ENCODE measurements at places on chromosomes 2 and 18.

DNA sequence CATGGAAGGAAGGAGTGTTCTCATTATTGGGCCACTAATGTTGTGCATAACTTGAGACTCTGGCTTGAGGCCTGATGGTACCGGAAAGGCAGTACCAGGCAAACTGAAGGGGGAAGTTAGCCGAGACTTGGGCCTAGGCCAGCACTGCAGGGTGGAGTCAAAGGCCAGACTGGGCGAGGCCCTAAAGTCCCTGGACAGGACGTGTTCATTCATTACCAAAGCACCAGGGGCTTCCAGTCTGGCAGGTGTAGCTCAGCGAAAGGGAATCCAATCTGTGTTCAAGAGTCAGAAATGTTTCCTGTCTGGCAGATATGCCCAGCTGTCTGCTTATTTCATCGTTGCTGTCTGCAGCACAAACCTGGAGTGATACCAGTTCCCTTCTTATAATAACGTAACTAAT, 4.7 kb upstream of the ITSN2 start:
- DNase-seq, result peak; percentile 65

DNA sequence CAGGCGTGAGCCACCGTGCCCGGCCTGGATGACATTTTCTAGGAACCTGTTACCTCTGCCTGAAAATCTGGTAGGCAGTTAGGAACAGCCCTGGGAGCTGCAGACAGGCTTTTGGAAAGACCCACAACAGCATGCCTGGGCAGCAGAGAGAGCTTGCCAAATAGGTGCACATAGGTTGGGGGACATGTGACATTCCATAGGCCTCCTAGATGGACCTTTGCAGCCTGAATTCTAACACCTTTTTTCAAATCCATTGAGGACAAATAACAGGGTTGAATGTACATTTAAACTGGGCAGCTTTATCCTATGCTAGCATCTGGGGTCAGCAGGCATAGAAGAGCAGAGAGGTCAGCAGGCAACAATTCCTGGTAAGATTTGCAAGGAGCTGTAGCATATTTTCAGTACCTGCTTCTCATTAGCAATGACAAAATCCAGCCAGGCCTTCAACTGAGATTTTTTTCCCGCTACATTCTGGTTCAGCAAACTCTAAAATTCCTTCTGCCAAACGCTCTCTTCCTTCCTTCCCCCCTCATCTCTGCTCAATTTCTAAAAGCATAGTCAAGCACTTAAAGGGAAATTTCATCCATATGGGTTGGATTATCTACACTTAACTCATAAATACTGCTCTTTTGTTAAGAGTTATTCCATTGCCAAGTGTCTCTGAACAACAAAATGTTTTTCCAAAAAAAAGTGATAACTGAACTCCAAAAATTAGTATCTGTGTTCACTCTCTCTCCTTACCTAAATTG, 75.2 kb downstream of the SOWAHC start:
- no peak for DNase-seq

- no peak for DNase-seq
Observed at GRCh38 chr2:56315376-56315775, 131.6 kb downstream of the CCDC85A start.

DNA sequence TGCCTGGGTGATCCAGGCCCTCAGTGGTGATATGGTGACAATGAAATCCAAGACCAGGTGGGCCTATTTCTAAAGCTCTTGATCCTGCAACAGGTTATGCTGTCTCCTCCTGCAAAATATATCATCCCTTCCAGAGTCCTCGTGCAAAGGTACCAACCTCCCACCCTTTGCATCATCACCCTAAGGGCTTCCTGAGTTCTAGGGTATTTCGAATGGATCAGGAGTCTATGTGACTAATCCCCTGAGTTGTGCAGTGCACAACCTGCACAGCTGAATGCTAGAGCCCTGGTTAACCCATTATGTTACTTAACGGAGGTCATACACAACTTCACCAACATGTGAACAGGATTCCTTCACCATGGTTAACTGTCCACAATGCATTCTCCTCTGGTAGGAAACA, 13.4 kb upstream of the NPAS2 start:
- no peak for DNase-seq

DNA sequence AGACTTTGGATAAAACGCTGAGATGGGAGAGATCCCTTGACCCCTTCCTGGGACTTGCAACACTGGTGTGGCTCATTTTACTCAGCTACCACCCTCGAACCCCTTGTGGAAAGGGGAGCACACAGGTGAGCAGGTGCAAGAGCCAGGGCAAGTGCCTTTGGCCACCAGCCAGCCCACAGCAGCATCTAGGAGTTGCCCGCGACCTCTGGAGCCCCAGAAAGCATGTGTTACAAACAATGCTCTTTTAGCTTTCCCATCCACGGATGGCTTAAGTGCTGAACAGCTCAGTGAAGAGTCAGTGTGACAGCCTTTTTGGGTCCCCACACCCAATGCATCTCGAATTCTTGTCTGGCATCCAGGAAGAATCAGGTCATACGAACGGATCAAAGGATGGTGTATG, 197.8 kb downstream of the MEMO1 start:
- DNase-seq, result no peak

DNA sequence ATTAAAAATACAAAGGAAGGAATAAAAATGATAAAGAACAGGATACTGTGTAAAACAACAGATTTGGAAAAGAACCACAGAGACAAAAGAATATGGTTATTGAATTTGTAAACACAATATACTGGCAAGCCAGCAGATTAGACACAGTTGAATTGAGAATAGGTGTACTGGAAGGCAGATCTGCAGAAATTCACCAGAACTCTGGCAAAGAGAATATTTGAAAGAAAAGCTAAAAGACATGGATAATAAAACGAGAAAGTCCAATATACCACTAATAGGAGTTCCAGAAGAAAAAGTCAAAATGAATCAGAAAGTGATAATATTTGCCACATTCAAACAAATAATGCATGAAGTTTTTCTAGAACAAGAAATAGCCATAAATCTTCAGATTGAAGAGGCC, 11.9 kb upstream of the NEURL3 start:
- no peak for DNase-seq

DNA sequence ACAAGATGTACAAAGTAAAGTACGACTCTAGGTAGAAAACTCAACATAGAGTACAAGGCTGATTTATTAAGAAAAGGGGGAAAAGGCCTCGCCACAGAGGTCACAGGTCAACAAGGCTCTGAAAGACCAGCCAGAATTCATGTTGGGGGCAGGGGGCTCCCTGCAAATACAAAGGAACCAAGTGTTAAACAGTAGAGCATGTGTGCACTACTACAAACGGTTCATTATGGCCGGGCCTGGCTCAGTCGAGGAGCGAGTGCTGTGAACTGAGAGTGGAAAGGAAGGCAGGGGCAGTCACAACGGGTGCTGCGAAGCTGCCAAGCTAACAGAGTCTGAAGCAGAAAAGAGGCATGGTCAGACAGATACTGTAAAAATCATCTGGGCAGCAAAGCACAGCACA, 77.1 kb downstream of the MBOAT2 start:
- DNase-seq, result no peak

GRCh38 chr18:76506974-76507764, 12.1 kb upstream of the ZNF516 start:
- DNase-seq, result no peak

GRCh38 chr2:68157002-68157401, 686 bp upstream of the PNO1 start:
- no peak for DNase-seq

- no peak for DNase-seq
Observed at GRCh38 chr2:148014616-148015015, 5.9 kb downstream of the ORC4 start.

DNA sequence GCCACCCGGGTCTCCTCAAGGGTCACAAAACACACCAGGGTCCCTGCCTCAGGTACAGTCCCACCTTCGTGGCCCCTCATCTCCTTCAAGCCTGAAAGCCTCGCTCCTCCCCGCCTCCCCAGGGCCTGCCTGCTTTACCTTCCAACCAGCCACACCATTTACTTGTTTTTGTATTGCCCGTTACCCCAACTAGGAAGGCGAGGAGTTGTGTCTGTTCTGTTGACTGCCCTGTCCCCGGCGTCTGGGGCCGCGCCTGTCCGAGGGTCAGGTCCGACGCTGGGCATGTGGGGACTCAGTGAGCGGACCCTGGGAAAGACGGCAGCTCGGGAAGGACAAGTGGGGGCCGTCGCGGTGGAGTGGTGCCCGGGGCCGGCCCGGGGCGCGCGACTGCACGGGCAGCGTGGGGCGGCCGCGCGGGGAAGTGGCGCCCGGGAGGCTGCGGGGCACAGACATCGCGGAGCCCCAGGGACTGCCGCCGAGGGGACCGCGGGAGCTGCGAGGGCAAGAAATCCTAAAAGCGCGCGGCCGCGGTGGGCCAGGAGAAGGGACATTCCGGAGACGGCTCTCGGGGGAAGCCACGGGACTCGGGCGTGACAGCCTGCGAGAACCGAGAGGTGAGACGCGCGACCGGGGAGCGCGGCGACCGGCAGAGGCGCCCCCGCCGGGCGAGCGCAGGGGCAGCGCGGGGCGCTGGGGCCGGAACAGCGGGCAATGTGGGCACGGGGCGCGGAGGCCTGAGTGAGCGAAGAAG, 797 bp upstream of the GRHL1 start:
- no peak for DNase-seq

GRCh38 chr2:197184959-197185586, 125.5 kb downstream of the ANKRD44 start:
- DNase-seq, result no peak

- no peak for DNase-seq
Observed at GRCh38 chr2:9538000-9538507, 17.6 kb downstream of the ADAM17 start.

DNA sequence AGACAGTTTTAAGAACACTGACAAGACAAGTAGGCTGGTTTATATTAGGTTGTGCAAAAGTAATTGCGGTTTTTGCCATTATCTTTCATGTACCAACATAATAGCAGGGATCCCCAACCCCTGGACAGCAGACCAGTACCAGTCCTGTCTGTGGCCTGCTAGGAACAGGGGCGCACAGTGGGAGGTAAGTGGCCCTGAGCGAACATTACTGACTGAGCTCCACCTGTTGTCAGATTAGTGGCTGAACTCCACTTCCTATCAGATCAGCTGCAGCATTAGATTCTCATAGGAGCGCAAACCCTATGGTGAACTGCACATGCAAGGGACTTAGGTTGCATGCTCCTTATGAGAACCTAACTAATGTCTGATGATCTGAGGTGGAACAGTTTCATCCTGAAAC, 921.9 kb downstream of the CCDC85A start:
- no peak for DNase-seq

DNA sequence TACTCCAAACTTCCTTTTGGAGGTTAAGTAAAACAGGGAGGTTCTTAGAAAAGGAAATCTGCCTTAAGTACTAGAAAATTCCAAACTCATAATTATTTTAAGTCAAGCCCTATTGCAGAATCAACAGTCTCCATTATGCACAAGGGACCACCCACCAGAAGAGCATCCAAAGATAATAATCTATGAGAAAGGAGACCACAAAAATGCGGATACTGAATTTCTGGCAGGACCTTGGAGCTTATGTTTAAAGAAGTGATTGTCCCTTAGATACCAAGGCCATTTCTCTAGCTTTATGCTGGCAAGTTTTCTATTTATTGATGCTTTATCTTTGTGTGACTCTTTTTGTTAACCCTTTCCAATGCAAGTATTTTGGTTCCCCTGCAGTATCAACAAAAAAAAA, 404.0 kb upstream of the MMADHC start:
- no peak for DNase-seq

DNA sequence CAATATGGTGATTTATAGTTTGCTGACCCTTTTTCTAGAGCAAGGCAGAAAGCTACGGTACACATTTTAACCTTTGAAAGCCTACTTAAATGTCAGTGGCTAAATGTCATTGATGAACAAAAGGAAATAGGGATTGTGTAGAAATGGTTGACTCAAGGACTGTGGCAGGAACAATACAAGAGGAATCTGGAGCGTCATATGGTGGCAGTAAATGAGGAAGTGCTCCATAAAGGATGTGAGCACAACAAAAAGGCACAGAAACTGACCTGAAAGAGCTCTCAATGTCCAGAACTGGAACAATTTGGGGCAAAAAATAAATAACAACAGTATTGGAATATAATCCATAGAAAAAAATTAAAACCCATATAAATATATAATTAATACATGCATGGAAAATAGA, 443.9 kb upstream of the VRK2 start:
- DNase-seq, result no peak

- DNase-seq, result no peak
Observed at GRCh38 chr2:20141806-20142205, 83.1 kb downstream of the SDC1 start.

GRCh38 chr2:207930747-207931146, 94.6 kb downstream of the PLEKHM3 start:
- peak; percentile 85 for DNase-seq

DNA sequence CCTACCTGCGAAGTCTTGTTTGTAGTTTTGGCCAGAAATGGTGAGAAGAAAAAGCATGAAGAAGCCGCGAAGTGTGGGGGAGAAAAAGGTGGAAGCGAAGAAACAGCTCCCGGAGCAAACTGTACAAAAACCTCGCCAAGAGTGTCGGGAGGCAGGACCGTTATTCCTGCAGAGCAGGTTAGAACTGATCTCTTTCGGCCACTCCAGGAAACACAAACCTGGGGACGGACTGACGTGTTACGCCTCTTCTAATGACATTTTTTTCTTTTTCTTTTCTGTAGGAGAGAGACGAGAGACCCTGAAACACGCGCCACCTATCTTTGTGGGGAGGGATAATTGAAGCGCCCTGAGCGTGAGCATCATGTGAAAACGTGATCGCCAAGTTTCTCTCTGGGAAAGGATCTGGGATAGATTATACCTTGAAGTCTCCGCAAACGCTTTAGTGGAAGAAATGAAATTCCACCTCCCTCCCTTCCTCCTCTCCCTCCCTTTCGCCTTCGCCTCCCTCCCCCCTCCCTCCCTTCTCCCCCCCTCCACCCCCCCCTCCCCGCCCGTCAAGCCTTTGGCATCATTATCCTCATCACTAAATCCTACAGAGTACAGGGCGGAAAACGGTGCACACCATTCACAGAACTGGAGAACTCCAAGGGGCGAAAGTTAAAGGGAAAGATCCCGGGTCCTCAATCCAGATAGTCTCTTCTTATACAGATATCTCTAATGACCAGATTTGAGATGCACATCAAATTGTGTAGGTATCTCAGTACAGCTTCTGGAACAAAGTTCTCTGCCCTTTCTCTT, at the start of gene ZEB2:
TSS of gene ZEB2 (minus strand) at position 186 of the 798 bp plus-strand sequence. CDS start 2,769 bp downstream, outside the sequence.
- peak; percentile 49 for DNase-seq

- DNase-seq, result no peak
Observed at GRCh38 chr18:51519571-51519970, 322.1 kb upstream of the MEX3C start.

- no peak for DNase-seq
Observed at GRCh38 chr2:62014102-62014501, 108.6 kb downstream of the COMMD1 start.

GRCh38 chr2:23145460-23145859, 239.5 kb upstream of the KLHL29 start:
- DNase-seq, result no peak

- no peak for DNase-seq
Observed at GRCh38 chr2:160257743-160258491, 57.8 kb upstream of the ITGB6 start.

GRCh38 chr2:73238976-73239375, 4.9 kb downstream of the CCT7 start:
- DNase-seq, result no peak
